ENCODE measurements at places on chromosomes 3 and 15.

DNA sequence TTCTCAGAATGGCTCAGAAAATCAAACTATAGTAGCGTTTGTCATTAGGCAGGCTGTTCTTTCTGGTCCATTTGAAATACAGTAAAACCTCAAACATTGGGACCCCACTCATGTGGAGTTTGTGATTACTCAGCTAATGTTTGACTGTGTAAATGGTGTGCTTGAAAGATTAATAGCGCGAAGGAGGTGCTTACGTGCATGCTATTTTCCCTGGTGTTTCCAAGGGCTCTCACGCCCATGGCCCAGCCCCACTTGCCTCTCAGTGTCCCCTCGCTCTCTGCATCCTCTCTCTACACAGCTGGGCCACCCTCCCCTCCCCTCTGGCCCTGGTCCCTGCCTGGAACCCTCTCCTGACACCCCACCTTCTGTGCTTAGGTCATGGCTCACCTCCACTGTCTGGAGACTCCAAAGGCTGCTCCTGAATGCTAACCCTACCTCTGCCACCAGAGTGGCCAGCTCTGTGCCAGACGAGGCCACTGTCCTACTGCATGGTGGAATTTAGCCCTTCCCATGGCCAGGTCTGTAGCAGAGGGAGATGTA is 194.2 kb downstream of the PLCL2 start:
- DNase-seq, result peak; percentile 33

DNA sequence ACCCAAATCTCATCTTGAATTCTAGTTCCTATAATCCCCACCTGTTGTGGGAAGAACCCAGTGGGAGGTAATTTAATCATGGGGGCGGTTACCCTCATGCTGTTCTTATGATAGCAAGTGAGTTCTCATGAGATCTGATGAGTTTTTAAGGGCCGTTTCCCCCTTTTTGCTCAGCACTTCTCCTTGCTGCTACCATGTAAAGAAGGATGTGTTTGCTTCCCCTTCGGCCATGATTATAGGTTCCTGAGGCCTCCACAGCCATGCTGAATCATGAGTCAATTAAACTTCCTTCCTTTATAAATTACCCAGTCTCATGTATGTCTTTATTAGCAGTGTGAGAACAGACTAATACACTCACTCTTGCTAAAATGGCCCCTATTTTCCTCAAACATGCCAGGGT is 374.7 kb downstream of the TUSC7 start:
- DNase-seq, result no peak

DNA sequence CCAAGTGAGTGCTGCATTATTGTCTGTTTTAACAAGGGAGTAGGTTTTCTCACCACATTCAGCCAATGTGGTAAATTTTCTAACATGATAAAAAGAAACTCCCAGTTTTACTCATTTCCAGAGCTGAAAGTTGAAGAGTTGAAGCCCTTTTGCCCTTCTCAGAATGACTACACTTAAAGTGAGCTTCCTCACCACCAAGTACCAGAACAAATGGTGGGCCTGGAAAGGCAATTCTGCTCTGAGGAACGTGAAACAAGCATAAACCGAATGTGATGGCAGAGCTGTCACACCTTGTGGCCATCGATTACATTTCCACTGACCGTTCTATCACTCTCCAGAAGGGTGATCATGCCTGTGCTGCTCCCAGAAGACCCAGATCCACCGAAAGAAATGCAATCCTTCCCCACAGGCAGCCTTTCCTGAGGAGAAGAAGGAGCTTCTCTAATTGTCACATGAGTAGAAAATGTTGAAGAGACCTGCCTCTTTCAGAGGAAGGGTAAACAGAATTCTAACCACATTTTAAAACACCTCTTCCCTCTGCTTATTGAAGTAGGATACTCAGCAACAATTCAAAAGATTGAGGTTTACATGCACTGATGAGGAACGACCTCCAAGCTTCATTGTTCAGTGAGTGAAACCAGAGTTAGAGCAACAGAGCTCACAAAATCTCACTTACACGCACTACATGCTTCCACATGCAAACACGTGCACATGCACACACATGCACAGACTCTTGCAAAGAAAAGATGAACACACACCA is 21.4 kb upstream of the CCR9 start:
- DNase-seq, result no peak

DNA sequence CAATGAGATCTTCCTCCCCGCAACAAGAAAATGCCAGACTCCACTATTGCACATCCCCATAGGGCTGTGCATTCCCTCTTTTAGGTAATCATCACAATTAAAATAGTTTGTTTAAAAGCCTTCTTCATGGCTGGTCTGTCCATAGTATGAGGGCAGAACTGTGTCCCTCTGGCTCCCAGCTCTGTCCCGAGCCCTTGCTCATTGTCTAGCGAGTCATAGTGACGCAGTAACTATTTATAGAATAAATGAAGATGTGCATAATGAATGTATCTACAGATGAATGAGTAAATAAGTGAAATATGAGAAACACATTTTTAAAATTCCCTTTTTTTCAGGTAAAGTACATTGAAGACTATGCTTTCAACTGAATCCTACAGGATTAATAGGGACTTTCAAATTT is 128.4 kb upstream of the TMC3 start:
- no peak for DNase-seq

- no peak for DNase-seq
Measured at GRCh38 chr15:85019815-85020590, 38.3 kb downstream of the PDE8A start.

- no peak for DNase-seq
Measured at GRCh38 chr15:59550956-59551355, 60.6 kb upstream of the GCNT3 start.

GRCh38 chr3:196689941-196690660 is 21.9 kb downstream of the CEP19 start:
- DNase-seq, result no peak

DNA sequence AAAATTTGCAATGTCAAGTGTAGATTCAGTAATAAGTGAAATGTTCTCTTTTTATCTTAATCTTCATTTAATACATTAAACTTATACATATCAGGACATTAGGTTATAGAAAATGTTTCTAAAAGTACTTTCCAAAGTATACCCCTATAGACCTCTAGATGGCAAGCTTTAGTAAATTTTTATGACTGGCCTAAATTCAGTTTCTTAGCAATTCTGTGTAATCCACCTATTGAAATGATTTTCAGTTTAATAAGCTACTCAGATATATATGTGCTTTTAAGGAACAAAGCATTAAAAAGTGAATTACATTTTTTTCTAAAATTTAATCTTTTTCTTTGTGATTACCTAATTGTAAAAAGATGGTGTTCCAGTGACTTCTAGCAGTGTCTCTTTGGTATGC is 342.2 kb downstream of the GBE1 start:
- DNase-seq, result peak; percentile 6

DNA sequence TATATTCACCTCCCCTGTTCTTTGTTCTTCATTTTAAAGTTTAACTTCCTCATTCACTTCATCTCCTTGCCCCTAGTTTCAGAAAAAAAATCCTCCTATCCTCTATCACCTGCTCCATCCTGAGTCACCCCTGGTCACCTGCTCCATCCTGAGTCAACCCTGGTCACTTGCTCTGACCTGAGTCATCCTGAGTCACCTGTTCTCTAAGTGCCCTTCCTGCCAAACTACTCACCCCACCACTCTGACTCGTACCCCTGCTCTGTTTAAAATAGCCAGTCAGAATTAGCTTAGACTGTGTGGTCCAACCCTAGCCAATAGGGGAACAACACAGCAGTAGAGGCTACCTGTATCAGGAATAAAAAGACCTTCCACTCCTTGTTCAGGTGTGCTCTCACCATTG is 716.9 kb downstream of the ZBBX start:
- DNase-seq, result no peak

DNA sequence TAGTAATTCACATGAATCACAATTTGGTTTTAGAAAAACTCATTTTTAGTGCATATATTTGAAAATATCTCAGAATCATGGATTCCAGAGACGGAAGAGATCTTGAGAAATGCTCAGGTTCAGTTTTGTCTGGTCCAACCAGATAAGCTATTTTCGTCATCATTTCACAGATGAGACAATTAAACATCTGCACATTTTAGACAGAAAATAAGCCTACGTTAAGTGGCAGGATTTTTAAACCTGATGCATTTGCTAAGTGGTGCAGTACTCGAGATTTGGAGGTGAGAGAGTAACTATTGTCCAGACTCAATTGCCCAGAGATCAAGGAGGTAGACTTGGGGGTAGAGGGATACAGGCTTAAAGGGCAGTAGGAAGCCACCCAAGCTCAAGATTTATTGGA is 90.5 kb downstream of the CCNL1 start:
- DNase-seq, result no peak

- no peak for DNase-seq
Measured at GRCh38 chr3:120773932-120774331, 31.4 kb downstream of the GTF2E1 start.

- DNase-seq, result no peak
Measured at GRCh38 chr15:98957655-98958054, 49.9 kb downstream of the PGPEP1L start.

- no peak for DNase-seq
Measured at GRCh38 chr15:89939910-89940309, 27.2 kb upstream of the ARPIN start.

DNA sequence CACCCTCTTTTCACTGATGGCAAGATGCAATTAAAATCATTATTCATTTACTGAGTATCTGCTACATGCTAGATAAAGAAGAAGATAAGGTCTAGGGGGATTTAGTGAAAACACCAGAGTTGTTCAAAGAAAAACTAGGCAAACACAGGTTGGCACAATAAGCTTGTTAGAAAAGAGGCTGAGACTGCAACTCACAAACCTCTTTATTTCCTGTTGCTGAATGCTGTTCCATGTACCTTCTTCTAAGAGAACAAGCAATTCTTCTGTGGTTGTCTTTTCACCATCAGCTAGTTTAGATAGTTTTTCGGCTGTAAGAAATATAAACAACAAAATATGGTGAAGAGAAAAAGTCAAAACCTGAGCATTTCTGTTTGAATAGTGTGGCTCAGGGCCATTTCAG is 61.1 kb downstream of the EIF3J start:
- DNase-seq, result no peak

DNA sequence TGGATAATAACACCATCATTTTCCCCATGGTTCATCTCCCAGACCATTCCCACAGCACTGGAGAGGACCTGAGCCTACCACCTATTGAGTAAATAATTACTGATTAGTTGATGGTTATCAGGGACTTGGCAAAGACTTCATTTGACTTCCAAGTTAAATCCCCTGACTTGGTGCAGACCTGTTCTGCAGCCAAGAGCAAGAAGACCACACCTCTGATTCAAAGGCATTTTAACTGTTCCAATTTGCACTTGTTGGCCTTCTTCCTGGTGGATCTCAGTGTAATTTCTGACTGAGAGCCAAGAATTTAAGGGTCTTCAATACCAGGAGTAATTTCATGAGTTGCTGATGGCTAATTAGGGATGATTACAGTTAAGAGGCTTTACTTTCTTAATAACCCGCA is 24.0 kb downstream of the THSD4 start:
- no peak for DNase-seq

- DNase-seq, result no peak
Measured at GRCh38 chr3:71998995-71999673, 214.2 kb upstream of the PROK2 start.

DNA sequence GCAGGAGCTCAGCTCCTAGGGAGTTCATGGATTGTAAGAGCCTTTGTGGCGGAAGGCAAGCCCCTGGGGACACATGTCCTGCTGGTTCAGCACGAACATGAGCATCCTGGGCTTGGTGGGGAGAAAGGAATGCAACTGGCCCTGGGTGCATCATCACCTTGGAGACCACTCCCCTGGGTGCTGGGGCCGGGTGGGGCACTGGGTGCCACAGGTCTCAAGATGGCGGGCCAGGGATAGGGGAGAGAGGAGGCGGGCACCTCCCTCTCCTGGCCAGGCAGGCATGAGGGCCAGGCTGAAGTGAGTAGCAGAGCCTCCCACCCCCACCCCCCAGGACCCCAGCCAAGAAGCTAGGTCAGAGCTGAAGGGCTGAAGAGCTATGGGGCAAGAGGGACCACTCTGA is 768 bp downstream of the PCBP4 start:
- no peak for DNase-seq

DNA sequence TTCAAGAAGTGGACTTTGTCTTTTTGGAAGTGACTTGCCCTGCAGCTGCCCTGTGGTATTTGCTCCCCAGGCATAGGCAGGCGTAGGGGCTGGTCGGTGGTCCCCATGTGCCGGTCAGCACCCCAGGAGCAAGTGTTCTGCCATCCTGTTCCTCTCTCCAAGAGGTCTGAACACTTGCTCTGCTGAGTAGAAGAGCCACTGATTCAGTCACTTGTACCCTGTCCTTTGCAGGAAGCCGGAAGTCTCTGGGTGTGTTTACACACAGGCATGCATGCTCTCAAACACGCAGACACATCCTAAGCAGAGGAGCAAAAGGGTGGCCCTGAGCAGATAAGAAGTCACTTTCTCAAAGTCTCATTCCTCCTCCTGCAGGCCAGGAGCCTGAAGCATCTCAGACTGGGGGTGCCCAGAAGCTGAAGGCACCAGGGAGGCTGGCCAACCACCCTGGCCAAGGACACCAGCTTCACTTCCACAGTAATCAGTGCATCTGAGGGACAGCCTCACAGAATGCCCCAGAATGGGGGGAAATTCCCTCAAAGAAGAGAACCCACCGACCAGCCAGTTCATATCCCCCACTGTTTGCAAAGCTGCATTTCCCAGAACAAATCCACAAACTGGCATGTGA is 88.7 kb upstream of the POMGNT2 start:
- DNase-seq, result no peak

DNA sequence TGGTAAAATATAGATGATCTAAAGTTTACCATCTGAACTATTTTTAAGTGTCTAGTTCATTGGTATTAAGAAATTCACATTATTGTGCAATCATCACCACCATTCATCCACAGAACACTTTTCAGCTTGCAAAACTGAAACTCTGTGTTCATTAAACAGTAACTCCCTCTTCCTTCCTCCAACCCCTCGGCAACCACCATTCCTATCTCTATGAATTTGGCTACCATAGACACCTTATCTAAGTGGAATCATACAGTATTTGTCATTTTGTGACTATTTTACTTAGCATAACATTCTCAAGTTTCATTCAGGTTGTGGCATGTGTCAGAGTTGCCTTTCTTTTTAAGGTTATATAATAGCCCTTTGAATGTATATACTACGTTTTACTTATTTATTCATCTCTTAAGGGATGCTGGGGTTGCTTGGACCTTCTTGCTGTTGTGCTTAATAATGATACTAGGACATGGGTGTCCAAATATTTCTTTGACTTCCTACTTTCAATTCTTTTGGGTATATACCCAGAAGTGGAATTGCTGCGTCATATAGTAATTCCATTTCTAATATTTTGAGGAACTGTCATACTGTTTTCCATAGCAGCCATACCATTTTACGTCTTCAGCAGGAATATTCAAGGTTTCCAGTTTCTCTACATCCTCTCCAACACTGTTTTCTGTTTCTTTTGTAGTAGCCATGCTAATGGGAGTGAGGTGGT is 20.9 kb downstream of the KAT2B start:
- DNase-seq, result no peak

GRCh38 chr3:125110016-125110875 is 54.4 kb upstream of the HEG1 start:
- DNase-seq, result no peak

DNA sequence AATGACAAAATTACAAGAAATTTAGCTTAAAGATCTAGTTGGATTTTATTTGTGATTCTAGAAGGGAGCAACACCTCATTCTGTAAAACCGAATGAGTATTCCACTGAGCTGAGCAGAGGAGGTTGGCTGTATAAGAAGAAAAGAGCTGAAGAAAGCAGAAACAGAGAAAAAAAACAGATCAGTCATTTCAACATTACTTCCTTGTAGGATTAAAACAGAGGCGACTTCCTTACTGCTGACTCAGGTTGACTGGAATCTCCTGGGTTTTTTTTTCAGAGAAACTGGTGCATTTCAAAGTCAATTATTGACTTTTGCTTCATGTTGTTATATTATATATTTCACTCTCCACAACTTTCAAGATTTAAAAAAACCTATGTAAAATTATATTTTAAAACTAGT is 368.1 kb upstream of the UBE2E2 start:
- DNase-seq, result no peak

Measured in NCI-H1092 treated with DMSO at 0.1 percent for 48 hours (cell line).